ENCODE measurements at places on chromosomes 2 and 18.

- DNase-seq: no peak
Measured at GRCh38 chr2:120699292-120699691, 36.4 kb upstream of the GLI2 start.

DNA sequence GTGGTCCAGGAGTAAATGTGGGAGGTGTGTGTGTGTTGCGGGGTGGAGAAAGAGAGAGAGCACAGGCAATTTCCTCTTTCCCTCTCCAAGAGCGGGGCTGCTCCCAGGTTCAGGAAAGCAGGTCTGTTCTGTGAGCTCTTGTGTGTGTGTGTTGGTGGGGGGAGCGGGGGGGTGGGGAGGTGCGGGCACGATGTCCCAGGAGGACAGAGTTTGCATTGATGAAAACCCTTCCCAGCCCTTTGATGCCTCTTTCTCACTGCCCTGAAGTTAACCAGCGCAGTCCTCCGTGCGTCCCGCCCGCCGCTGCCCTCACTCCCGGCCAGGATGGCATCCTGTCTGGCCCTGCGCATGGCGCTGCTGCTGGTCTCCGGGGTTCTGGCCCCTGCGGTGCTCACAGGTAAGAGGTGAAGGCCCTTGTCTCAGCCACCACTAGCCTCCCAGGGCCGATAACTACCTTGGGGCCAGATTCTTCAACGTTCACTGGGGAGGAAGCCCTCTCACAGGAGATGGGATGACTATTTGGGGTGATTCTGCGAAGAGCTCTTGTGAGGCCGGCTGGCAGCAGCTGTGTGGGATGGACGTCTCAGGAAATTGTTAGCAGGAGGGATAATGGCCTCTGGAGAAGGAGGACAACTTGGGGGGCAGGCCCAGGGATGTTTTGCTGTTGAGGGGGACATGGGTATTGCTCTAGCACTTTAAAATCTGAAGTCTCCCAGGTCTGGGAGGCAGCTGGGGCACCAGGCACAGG, at the start of gene SNORC:
Gene SNORC, plus strand, starts transcription at position 247 of the 748 bp plus-strand sequence. Its CDS starts 78 bp downstream, at position 325.
- no peak for DNase-seq

- no peak for DNase-seq
Measured at GRCh38 chr2:10150436-10150835, 27.9 kb downstream of the RRM2 start.

GRCh38 chr18:77442393-77442792, 192.7 kb downstream of the GALR1 start:
- no peak for DNase-seq

- no peak for DNase-seq
Measured at GRCh38 chr18:32668956-32669355, 103.9 kb downstream of the KLHL14 start.

GRCh38 chr2:229884775-229885699, 36.8 kb downstream of the TRIP12 start:
- DNase-seq: no peak

- DNase-seq: no peak
Measured at GRCh38 chr2:156158808-156159207, 173.7 kb downstream of the NR4A2 start.

- no peak for DNase-seq
Measured at GRCh38 chr2:197599285-197599965, 76.0 kb downstream of the RFTN2 start.

DNA sequence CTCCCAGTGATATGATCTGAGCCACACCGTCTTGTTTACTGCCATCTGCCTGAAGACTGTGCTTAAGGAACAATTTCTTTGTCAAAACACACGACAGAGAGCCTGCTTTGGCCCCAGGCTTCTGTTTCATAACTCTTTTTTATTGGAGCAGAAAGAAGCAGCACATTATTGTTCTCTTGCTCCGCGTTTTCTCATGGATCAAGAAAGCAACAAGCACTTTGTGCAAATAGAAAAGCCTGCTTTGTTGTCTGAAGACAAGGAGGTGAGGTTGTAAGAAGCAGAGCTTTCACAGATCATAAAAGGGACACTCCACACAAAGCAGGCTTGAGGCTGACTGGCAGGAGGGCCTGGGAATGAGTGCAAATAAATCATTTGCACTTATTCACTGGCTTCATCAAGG, 118.3 kb upstream of the FAM136A start:
- no peak for DNase-seq

- DNase-seq: no peak
Measured at GRCh38 chr18:25144820-25145219, 207.1 kb downstream of the ZNF521 start.

- no peak for DNase-seq
Measured at GRCh38 chr2:113976277-113976928, 86.5 kb downstream of the ACTR3 start.

GRCh38 chr2:232315049-232315922, 63.3 kb upstream of the ALPP start:
- DNase-seq: peak; percentile 59

- DNase-seq: no peak
Measured at GRCh38 chr2:134335601-134336000, 81.7 kb downstream of the MGAT5 start.

GRCh38 chr2:190435031-190435670, 27.0 kb downstream of the MFSD6 start:
- DNase-seq: no peak

- DNase-seq: no peak
Measured at GRCh38 chr2:165757906-165758675, 36.0 kb downstream of the GALNT3 start.

- no peak for DNase-seq
Measured at GRCh38 chr2:204306667-204307066, 238.6 kb upstream of the PARD3B start.

GRCh38 chr2:49288113-49288705, 133.9 kb upstream of the FSHR start:
- no peak for DNase-seq

All from right forelimb (tissue), 1 donor.